ENCODE measurements at places on chromosomes 1 and 21. TPM values are rescaled to one million over a fixed set of nuclear protein-coding genes. Genes with fewer than 3 reads are reported as not detected.

GRCh38 chr1:14724246-14724645 lies 125.8 kb downstream of the KAZN start:
- no peak for DNase-seq

GRCh38 chr1:40363721-40364120 lies 9.8 kb upstream of the SMAP2 start:
- no peak for DNase-seq

Gene CA14
- 0.71 TPM for total RNA-seq

GRCh38 chr1:175591083-175591743 lies 152.2 kb downstream of the TNR start:
- DNase-seq: no peak

DNA sequence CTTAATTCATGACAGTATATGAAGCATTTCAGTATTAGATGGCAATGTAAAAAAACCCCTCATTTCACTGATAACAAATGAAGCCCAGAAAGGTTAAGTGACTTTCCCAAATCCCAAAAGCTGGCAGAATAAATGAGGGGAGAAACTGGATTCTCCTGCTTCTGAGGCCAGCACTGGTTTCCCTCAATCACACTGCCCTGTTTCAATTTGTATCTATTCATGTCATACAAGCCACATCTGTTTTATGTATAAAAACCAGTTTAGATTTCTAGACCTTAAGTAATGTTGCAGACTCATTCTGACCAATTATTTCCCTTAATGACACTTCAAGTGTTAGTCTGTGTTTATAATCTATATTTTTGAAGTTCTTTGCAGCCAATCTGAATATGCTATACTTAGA lies 16.8 kb downstream of the PLPPR4 start:
- DNase-seq: no peak

Gene AMY1B
- not detected for total RNA-seq

Gene GBP6
- total RNA-seq: not detected

GRCh38 chr1:76867342-76868130 lies at the start of gene ST6GALNAC5:
Gene ST6GALNAC5 (plus strand): TSS chr1:76867480.
- DNase-seq: peak; percentile 65

Gene CCDC190
- total RNA-seq: 0.22 TPM

Gene CFAP57
- total RNA-seq: 0.31 TPM

DNA sequence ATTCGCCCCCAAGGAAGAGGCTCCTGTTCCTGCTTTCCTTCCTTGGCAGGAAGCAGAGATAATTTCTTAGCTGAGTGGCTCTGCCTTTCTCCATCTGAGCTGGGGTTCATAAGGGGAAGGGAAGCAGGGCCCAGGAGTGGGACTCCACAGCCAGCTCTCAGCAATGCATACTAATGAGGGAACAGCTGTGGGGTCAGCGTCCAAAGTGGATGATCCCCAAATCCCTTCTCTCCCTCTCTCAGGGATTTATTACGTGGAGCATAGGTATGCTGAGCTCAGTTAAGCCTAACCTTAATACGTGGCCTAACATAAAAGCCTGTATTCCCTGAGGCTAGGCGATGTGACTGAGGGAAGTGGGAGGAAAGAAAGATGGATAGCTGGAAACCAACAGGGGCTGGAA lies 87.3 kb upstream of the CTTNBP2NL start:
- no peak for DNase-seq

DNA sequence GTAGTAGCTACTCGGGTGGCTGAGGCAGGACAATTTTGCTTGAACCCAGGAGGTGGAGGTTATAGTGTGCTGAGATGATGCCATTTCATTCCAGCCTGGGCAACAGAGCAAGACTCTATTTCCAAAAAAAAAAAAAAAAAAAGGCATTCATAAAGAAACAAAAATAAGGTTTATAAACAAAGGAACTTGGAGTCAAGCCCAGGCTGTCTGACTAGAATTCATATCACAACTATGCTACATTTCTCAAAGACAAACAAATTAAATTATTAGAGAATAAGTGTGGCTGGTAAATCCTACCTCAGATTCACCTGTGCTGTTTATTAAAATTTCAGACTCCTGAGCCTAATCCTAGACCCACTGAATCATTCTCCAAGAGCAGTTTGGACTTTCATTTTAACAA lies 4.2 kb downstream of the GCLM start:
- no peak for DNase-seq

Gene UMODL1
- total RNA-seq: not detected

Gene C1orf87
- total RNA-seq: not detected

GRCh38 chr1:64848136-64848535 lies 103.3 kb downstream of the RAVER2 start:
- no peak for DNase-seq

GRCh38 chr1:240693036-240693435 lies 81.1 kb upstream of the GREM2 start:
- no peak for DNase-seq

DNA sequence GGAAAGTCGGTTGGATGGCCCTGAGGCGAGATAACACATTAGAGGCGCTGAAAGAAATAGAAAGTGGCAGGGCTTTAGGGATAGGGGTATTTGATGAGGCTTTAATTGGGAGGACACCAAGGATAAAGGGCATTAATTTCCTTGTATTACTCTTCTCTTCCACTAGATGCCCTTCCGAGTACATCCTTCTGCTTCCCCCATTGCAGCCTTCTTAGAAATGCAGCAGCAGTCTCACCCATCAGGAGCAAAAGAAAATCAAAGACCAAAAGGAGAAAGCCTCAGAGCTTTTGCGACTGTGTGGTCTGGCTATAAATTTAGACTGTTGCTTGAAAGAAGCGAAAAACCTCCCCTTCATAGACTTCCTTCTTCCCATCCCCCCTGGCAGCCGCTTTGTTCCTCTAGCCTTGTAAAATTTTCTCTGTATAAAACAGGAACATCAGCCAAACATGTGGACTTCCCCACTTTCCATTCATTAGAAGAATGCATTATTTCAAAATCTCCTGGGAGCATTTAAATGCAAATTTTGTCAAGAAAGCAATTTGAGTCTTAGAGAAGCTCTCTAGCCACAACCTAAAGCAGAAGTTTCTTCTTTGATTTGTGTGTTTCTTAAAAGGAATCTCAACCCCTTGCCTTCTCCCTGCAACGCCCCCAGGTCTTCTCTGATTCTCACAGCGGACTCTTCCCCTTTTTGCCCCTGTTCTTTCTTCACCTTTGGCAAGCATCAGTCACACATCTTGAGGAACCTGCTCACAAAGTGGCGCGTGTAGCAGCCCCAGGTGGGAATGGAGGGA lies 76.6 kb downstream of the NDUFS5 start:
- peak; percentile 67 for DNase-seq

GRCh38 chr1:37901191-37901892 lies 42.0 kb upstream of the MTF1 start:
- DNase-seq: no peak

GRCh38 chr1:46442317-46443161 lies 47.1 kb upstream of the DMBX1 start:
- DNase-seq: peak; percentile 84
